ENCODE measurements at places on chromosomes 6 and 20. TPM values are rescaled to one million over a fixed set of nuclear protein-coding genes. Genes with fewer than 3 reads are reported as not detected.

Gene AKAP12
- 27.5 TPM for total RNA-seq

Gene CCND3
- total RNA-seq = 52.2 TPM

Gene SMPDL3A
- 8.3 TPM for total RNA-seq

Gene TPX2
- total RNA-seq = 2.5 TPM

Gene WTAP
- total RNA-seq = 61.0 TPM

Gene TMEM14A
- total RNA-seq = 11.8 TPM

DNA sequence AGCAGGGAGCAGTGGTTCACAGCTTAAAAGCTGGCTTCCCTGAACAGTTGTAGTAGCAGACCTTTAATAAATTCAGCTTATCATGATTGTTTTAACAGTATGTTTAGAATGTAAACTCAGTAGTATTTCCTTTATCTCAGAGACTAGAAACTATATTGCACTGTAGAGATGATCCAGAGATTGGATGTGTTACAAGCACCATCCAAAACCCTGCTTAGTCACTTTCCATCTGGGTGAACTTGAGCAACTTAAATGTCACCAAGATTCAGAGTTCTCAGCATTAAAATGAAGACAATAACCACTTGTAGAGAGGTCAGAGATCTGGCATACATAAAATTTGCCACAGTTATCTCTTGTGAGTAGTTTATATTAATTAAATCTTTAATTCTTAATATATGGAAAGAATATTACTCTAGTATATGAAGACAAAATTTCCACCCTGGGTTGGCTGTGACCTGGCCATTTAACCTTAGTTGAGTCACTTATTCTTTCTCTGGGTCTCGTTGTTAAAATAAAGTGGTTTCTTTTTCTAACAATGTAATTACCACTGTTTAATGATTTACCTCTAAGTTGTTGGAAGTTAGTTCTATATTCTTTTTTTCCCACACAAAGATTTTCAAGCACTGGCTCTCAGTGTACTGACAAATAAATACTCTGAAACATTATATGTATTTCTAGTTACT, 239.2 kb upstream of the FKBP1C start:
- no peak for DNase-seq

DNA sequence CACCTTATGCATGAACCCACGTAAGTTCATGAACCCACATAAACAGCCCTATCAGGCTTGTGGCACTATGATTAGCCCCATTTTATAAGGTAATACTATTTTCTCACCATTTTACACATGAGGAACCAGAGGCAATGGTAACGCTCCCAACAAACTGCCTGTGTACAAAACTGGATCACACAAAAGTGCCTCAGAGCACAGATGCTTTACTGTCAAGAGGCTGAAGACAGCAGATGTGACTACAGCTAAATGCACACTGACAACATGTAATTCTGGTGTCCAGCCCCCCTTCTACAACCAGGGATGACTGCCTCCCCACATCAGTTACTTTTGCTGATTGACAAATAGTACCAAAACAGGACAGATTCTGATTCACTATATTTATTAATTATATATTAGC, 69.6 kb downstream of the GMDS start:
- no peak for DNase-seq
